H54 (cell line): ENCODE measurements at places on chromosomes 2 and 18.

DNA sequence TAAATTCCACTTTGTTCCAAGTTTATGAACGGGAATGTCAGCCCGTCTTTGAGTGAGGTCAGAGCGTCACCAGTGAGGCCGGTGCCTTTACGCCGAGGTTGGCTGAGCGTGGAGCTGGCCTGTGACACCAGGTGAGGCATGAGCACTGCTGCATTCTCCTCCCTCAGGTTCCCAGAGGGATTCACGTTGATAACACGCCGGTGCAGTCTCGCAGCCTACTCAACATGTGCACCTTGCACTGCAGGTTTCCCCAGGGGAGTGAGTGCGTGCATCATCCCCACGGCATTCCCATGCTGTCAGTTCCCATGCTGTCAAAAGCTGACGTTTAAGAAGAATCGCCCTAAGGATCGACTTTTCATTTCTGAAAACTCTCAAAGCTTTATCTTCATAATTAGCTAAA lies 213.3 kb downstream of the LDLRAD4 start:
- no peak for DNase-seq

DNA sequence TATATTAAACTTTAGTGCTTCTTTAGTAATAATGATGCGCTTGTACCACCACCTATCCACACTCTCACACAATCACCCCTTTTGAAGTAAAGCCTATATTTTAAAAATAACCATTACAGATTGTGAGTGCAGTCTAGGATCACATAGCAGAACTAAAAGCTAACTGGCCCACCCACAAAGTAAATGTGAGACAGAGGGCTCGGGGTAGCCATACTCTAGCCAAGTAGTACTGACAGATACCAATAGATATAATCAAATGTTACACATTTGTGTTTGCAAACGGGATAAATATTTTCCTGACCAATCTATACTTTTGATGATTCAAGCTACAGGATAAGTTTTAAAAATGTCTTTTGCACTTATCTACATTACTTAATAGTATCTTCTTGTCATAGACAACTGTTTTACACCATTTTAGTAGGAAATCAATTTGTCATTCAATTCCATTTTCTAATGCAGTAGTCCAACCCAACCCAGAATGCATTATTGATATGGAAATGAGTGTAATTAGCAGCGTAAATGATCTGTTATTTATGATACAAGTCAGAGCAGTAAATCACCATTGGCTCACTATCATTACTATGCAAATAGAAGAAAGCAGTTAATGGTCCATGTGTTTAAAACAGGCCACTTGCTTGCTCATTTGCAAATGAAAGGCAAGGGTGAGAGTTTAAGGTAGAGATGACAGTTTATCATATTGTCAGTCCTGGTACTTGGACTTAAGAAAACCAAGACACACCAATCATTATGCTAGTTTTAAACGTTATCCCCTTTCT lies 111.8 kb downstream of the ERBB4 start:
- DNase-seq: no peak

- DNase-seq: no peak
These were observed 15.8 kb downstream of the ATF2 start for GRCh38 chr2:175152242-175152641.

- DNase-seq: no peak
These were observed 60.1 kb downstream of the STRN start for GRCh38 chr2:36906277-36906676.
